ENCODE measurements at places on chromosomes 2 and 18. TPM values are rescaled to one million over a fixed set of nuclear protein-coding genes. Genes with fewer than 3 reads are reported as not detected.

DNA sequence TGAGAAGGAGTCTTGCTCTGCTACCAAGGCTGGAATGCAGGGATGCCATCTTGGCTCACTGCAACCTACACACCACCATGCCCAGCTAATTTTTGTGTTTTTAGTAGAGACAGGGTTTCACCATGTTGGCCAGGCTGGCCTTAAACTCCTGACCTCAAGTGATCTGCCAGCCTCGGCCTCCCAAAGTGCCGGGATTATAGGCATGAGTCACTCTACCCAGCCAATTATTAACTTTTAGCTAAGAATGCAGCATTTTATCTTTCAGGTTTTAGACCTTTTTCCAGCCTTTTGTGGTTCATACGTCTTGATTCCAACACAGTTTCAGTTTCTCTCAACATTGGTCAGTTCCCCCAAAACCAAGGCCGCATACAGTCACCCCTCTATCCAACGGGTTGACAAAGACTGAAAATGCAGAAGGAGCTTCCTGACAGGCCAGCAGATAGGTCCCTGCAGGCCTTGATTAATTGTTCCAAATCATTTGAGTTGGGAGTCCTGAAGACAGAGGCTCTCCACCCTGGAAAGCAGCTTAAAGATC, 262.2 kb upstream of the KLHL29 start:
- DNase-seq: no peak

Gene TNP1
- not detected for total RNA-seq

- DNase-seq: peak; percentile 64
These were observed 32.7 kb downstream of the COX7A2L start for GRCh38 chr2:42328148-42328833.

Gene ACTG2
- not detected for total RNA-seq

Gene SP5
- not detected for total RNA-seq

DNA sequence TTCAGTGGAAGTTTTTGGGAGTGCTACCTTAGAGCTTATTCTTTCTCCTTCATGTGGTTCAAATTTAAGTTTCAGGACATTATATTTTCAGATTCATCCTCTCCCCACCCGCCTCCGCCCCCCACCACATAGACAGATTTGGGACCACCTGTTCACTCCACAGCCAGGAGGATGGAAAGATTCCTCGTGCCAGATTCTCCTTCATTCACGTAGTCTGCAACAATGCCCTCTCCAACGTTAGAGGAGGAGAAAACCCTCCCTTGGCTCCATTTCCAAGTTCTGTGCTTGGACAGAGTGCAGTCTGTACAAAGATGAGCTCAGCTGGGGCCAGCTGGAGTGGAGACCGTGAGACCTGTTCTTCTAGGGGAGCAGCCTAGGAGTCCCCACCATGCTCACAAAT, 26.2 kb downstream of the POU3F3 start:
- DNase-seq: no peak

GRCh38 chr2:171185941-171186340, 25.2 kb upstream of the TLK1 start:
- no peak for DNase-seq

DNA sequence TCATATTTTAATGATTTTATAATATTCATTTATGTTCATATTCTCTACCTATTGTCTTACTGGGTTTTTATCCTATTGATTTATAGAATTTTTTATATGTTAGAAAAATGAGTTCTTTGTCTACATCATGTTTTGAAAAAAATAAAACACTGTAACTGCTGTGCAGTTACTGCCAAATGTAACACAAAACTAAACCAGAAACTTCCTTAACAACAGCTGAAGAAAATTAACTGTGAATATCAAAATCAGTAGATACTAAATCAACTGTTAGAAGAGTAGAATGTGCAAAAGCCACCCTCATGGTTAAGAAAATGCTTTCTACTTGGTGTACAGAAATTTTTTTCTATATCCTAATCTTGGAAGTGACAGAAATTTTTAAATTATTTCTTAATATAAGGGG, 69.5 kb downstream of the PTRHD1 start:
- DNase-seq: no peak

GRCh38 chr2:98935777-98936352, at the start of gene CRACDL:
TSS of gene CRACDL (minus strand) at chr2:98936225. CDS start at chr2:98846800, 89,425 bp downstream.
- DNase-seq: peak; percentile 64

- no peak for DNase-seq
These were observed 361.6 kb downstream of the SOX11 start for GRCh38 chr2:6053743-6054142.
